ENCODE measurements at places on chromosomes 11 and 22. TPM values are rescaled to one million over a fixed set of nuclear protein-coding genes. Genes with fewer than 3 reads are reported as not detected.

The BAIAP2L2 gene
- under 0.01 TPM for total RNA-seq

The RHOD gene
- total RNA-seq, result 10.1 TPM

The SLC3A2 gene
- 217 TPM for total RNA-seq

The TBRG1 gene
- total RNA-seq, result 29.4 TPM

The MRGPRD gene
- not detected for total RNA-seq

The RAB38 gene
- total RNA-seq, result 2.9 TPM

The PIH1D2 gene
- 1.2 TPM for total RNA-seq

The TBX10 gene
- not detected for total RNA-seq

The ANGPTL5 gene
- total RNA-seq, result not detected

The TRABD gene
- 19.9 TPM for total RNA-seq

The OR52I2 gene
- total RNA-seq, result not detected

The MFNG gene
- 0.28 TPM for total RNA-seq

The OR9G1 gene
- not detected for total RNA-seq

The PARVG gene
- total RNA-seq, result not detected

The MMP12 gene
- 0.18 TPM for total RNA-seq

The C11orf16 gene
- total RNA-seq, result not detected

The GRM5 gene
- 0.05 TPM for total RNA-seq

The SYT12 gene
- 0.14 TPM for total RNA-seq

The HSPB2 gene
- total RNA-seq, result 0.14 TPM

The TPBGL gene
- total RNA-seq, result 0.05 TPM

The GGTLC2 gene
- total RNA-seq, result not detected

The TMPRSS13 gene
- total RNA-seq, result not detected

The RAG2 gene
- total RNA-seq, result not detected

The HEPACAM gene
- not detected for total RNA-seq

The MIAT gene
- 1.2 TPM for total RNA-seq

The CSNK2A3 gene
- total RNA-seq, result 2.1 TPM

The RBFOX2 gene
- total RNA-seq, result 116 TPM

The ADORA2A gene
- 1.8 TPM for total RNA-seq

The B4GALNT4 gene
- 8.0 TPM for total RNA-seq

The SLC17A6 gene
- total RNA-seq, result not detected

The ZNF215 gene
- 6.1 TPM for total RNA-seq

The RIMBP3C gene
- total RNA-seq, result 0.59 TPM

The CRYBA4 gene
- total RNA-seq, result not detected

The C11orf91 gene
- total RNA-seq, result not detected

The P2RY6 gene
- total RNA-seq, result 3.3 TPM

The FREY1 gene
- 1.1 TPM for total RNA-seq

The ST14 gene
- total RNA-seq, result not detected

The FIBIN gene
- 51.4 TPM for total RNA-seq

The OR4D5 gene
- not detected for total RNA-seq

The ARHGAP8 gene
- total RNA-seq, result not detected

The UQCC3 gene
- total RNA-seq, result 6.8 TPM

The RASD2 gene
- total RNA-seq, result 0.89 TPM

The IFITM2 gene
- total RNA-seq, result 13.1 TPM

Measured in smooth muscle cell of the umbilical artery (primary cell).